ENCODE measurements at places on chromosomes 2 and 18. TPM values are rescaled to one million over a fixed set of nuclear protein-coding genes. Genes with fewer than 3 reads are reported as not detected.

Gene CDH20
- total RNA-seq, result 0.29 TPM

Gene POTEF
- not detected for total RNA-seq

Gene GKN2
- total RNA-seq, result not detected

Gene RTP5
- not detected for total RNA-seq

Gene ZC3H8
- 5.6 TPM for total RNA-seq

Gene AQP12B
- not detected for total RNA-seq

Gene LCT
- total RNA-seq, result not detected

Gene RAPGEF4
- 4.7 TPM for total RNA-seq

Gene MYL12B
- 208 TPM for total RNA-seq

Gene LINC00305
- not detected for total RNA-seq

Gene CXCR1
- not detected for total RNA-seq

Gene SDC1
- total RNA-seq, result 1.6 TPM

Gene ZBTB7C
- 0.29 TPM for total RNA-seq

Gene C1QL2
- not detected for total RNA-seq

Gene PLEK
- total RNA-seq, result not detected

Gene LONRF2
- total RNA-seq, result 0.44 TPM

Gene DCC
- 0.06 TPM for total RNA-seq

Gene CYP26B1
- total RNA-seq, result 11.0 TPM

Gene MYOM1
- 0.73 TPM for total RNA-seq

Gene UGT1A5
- total RNA-seq, result not detected

Gene ZNF385B
- 0.49 TPM for total RNA-seq

Gene TRAK2
- total RNA-seq, result 16.7 TPM

Gene CFC1
- total RNA-seq, result not detected

Gene GNAL
- 1.5 TPM for total RNA-seq

Gene DNMT3A
- 7.5 TPM for total RNA-seq

Gene KCNIP3
- total RNA-seq, result 14.2 TPM

Gene MC2R
- not detected for total RNA-seq

Gene REG1B
- total RNA-seq, result not detected

Gene REG3A
- total RNA-seq, result not detected

Gene INSIG2
- 5.5 TPM for total RNA-seq

Gene ERBB4
- total RNA-seq, result not detected

Gene ANKRD29
- 0.50 TPM for total RNA-seq

Gene NEB
- 0.39 TPM for total RNA-seq

Gene CYP1B1
- total RNA-seq, result 104 TPM

Gene HNMT
- 50.9 TPM for total RNA-seq

Gene TTC27
- total RNA-seq, result 10.3 TPM

Gene RPRD1A
- 18.1 TPM for total RNA-seq

Gene RAB12
- total RNA-seq, result 46.7 TPM

Gene EPHA4
- total RNA-seq, result 21.8 TPM

Gene LDLRAD4
- total RNA-seq, result 0.12 TPM

Gene UGT1A6
- total RNA-seq, result not detected

Gene TMEM163
- not detected for total RNA-seq

Gene OSBPL6
- 4.1 TPM for total RNA-seq

Gene CCDC85A
- total RNA-seq, result 0.06 TPM

Gene TRIM43
- total RNA-seq, result not detected

Gene MAP3K19
- not detected for total RNA-seq

Gene MSGN1
- total RNA-seq, result not detected

Gene RAB17
- total RNA-seq, result 0.81 TPM

Gene SOWAHC
- 12.4 TPM for total RNA-seq

Gene RAB6C
- not detected for total RNA-seq

Gene CENPA
- total RNA-seq, result 0.87 TPM

Gene ANTXR1
- total RNA-seq, result 65.2 TPM

Gene SLC5A7
- not detected for total RNA-seq

Gene NT5DC4
- not detected for total RNA-seq
